ENCODE measurements at places on chromosomes 7 and 10.

DNA sequence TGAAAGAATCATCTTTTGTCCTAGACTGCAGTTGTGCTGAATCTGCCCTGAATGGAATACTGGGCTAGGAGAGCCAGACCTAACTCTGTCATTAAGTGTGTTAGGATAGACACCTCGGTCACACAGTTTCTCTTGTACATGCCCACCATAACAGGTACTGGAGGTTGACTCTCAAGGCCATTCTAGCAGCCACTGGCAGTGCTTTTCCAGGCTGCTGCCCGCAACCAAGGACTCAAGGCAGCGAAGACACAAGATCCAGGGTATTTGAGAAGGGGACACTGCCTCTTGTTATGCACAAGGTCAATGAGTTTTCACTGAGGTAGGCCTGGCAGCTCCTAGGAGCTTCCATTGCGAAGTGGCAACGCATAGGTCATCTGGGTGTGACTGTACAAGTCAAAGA lies 70.6 kb upstream of the ZNF746 start:
- no peak for DNase-seq

- DNase-seq: no peak
Observed at GRCh38 chr7:139845443-139845805, 16.4 kb downstream of the TBXAS1 start.

- DNase-seq: no peak
Observed at GRCh38 chr10:95880704-95881103, 27.1 kb upstream of the CC2D2B start.

DNA sequence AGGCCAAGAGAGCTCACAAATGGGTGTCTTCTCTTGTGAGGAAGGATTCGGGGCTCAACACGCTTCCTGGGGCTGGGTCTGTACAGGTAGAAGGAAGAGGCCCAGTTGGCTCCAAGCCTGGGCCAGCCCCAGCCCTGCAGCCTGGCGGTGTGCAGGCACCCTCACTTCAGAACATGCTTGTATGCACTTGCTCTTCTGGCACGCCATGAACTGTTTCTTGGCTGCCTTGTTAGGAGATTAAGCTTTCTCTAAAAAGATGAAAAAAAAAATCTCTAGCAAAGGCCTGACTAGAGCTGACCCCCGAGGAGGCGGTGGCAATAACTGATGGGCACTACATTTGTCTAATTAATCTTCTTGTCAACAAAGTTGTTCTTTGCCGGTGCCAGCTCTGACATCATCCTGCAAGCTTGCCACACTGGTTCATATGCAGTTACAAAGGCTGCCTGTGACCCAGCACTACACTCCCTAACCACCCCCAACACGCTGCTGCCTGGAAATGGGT lies 94.7 kb downstream of the WDR11 start:
- DNase-seq: no peak

- no peak for DNase-seq
Observed at GRCh38 chr10:130934293-130935127, 377.0 kb downstream of the TCERG1L start.

- DNase-seq: no peak
Observed at GRCh38 chr7:153628825-153629224, 423.4 kb upstream of the DPP6 start.

- peak; percentile 41 for DNase-seq
Observed at GRCh38 chr10:3525832-3526449, 259.1 kb downstream of the KLF6 start.

DNA sequence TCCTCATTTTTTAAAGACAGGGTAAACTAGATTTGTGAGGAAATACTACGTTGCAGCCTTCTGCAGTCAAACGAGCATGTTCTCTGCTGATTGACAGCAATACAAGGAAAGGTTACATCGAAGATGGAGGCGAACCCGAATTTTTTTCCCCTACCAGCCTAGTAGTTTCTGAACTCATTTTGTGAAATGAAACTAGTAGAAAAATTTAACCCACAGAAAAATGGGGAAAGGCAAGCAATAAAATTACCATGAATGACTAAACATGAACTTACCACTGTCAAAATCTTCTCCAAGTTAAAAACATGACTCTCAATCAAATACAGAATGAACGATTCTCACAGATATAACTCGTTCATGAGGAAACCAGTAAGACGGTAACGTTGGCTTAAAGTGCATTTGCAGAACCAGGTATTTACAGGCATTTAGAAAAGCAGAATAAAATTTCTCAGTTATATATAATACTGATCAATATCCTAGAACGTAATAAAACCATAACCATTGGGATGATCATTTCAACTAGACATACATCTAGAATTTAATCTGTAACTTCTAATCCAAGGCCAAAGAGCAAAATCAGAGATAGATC lies 73.9 kb downstream of the CELF2 start:
- DNase-seq: no peak

DNA sequence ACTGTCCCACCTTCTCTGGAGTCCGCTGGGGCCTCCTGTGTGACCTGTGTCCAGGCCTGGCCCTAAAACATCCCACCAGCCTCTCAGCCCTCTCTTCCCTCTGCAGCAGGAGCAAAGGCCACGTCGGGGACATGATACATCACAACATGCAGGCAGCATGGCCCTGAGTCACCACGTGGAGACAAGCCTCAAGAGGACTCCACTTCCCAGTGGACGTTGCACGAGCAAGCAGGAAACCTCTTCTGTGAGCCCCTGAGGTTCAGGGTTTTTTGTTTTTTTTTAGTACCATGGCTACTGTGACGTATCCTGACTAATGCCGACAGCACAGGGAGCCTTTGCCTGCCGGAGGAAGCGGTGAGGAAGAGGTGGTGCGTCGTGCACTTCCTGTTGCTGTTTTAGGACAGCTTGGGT lies 165.9 kb downstream of the DNAJB6 start:
- DNase-seq: peak; percentile 70

DNA sequence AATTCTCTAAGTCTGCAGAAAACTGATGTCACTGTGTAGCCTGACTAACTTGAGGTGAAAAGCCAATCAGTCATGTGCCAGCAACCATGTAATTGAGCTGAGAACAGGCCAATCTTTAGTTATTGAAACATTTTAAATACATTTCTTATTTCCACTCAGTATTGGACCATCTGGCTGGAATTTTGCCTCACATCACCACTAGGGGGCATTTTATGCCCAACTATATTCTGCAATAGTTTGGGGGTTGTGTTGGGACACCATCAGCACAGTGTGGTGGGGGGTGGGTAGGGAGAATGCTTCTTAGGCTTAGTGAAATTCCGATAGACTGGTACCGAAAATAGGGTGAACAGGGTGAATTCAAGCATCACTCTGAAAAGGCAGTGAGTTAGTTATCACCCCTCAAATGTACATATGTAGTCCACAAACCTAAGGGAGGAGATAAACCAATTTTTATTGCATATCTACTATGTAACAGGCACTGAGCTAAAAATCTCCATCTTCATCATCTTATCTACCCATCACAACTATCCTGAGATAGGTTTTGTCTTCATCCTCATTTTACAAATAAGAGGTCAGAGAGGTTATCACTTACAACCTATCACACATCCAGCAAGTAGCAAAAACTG lies 17.8 kb downstream of the NPSR1 start:
- no peak for DNase-seq

DNA sequence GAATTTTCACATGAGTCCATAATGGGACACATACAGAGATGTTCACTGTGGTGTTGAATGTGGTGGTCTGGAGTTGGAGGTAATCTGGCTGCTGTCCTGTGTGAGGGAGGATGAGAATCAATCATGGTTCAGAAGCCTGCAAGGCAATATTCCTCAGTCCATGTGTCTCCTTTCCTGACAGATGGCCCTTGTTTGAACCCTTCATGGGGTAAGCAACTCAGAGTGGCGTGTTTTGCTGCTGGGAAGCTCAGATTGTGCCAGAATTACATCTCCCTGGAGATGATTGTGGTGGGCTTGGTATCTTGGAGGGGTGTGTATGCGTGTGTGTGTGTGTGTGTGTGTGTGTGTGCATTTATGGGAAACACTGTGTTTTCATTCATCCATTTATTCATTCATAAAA lies 44.5 kb upstream of the COMTD1 start:
- no peak for DNase-seq
